ENCODE measurements at places on chromosomes 3 and 15.

GRCh38 chr3:152097770-152098169, 171.0 kb upstream of the MBNL1 start:
- no peak for DNase-seq

DNA sequence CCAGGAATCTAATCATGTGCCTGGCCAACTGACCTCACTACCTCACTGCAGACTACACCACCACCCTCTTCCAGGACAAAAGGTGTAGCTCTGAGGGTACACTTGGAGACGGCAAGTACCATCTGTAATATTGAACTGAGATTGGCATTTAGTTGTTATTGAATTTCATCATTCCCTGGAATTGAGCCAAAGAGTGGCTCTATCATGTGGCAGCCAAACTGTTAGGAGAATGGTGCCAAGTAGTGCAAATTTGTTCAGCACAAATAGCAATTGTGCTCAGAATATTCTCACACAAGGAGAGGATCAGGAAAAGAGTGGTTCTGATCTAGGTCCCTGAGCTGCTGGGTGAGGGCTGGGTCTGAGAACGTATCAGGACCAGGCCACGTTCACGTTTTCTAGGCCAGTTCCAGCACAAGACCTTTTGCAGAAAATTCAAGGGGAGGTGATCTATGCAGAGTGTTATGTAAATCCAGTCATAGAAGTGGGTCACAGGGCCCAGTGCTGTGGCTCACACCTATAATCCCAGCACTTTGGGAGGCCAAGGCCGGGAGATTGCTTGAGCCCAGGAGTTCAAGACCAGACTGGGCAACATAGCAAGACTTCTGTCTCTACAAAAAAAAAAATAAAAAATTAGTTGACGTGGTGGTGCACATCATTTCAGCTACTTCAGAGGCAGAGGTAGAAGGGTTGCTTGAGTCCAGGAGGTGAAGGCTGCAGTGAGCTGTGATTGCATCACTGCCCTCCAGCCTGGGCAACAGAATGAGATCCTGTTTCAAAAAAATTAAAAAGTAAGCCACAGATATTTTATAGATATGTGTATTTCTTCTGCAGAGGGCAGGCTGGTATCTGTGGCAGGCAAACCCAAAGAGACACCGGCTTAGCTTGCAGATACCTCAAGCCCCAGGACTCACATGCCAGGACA, 31.9 kb upstream of the CFAP161 start:
- peak; percentile 40 for DNase-seq

DNA sequence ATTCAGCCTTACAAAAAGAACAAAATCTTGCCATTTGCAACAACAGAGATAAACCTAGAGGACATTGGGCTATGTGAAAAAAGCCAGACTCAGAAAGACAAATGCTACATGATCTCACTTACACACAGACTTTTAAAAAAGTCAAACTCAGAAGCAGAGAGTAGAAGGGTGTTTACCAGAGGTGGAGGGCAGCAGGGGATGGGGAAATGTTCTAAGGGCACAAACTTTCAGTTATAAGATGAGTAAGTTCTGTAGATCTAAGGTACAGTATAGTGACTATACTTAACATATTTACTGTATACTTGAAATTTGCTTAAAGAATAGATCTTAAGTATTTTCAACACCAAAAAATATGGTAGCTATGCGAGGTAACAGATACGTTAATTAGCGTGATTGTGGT, 3.0 kb downstream of the MYEF2 start:
- no peak for DNase-seq

- DNase-seq = no peak
Observed at GRCh38 chr3:116029266-116029665, 406.0 kb downstream of the GAP43 start.

DNA sequence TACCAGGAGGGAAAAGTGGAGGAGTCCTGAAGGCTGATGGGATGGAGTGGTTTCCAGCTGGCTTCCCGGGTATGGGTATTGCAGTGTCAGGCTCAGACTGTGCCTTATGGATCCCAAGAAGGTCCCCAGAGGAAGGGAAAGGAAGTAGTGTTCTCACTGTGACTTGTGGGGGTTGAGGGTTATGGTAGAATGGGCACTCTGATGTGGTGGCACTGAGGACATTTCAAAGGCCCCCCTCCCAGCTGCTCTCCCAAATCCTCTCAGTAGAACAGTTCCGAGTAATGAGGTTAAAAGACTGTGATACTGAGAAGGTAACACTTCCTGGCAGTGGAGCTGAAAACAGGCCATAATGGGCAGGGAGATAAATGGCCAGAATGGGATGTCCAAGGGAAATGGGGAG, 23.1 kb upstream of the TIMP4 start:
- DNase-seq = no peak

DNA sequence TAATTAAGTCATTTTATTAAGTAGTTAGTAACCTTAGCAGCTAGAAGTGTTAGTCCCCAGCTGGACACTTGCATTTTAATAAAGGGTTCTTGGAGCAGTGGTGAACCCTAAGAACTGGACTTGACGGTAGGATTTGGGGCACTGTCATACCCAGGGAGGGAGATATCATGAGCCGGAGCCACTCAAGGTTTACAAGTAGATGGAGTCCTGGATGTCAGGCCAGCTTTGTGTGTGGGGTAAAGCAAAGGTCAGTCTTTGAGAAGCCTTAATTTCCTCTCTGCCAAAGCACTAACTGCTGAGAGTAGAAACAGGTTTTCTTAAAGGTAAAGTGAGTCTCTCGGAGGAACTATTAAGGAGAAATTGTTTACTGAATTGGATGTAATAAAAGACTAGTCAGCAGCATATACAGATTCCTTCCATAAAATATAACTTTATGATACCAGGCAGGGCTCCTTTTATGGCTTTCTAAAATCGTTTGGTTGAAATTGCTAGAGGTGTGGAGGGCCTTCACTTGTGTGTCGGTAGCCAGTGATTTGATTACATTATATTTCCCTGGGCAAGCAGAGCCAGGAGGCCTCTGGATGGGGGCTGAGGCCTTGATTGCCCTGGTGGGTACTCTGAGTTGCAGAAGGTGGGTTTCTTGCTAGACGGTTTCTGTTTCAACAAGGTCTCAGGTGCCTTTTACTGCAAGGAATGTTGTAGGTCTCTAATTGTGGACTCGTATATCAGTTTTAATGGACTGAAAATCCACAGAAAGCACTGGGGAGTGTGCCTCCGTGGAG, 23.1 kb downstream of the SQOR start:
- no peak for DNase-seq

GRCh38 chr15:70416829-70417228, 319.1 kb upstream of the TLE3 start:
- DNase-seq = no peak

DNA sequence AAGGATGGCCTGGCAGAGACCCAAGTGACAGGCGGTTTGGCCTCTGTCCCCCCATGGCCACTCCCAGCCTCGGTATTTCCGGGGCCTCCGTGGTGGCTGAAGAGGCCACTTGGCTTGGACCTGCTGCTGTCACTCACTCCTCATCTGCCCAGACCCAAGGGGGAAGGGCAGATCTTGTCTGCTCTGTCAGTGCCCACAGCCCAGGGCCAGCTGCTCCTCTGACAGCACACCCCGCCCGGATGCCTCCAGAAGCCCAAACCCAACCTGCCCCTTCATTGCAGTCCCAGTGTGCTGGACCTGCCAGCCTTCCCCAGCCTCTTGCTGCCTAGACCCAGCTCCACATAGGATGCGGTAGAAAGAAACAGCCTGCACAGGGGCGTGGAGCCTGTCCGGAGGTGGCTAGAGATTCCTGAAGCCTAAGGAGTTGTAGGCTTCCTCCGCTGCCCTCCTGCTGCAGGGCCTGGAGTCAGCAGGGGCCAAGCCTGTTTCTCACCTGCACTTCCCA, 52.0 kb downstream of the MAGEF1 start:
- DNase-seq = no peak

DNA sequence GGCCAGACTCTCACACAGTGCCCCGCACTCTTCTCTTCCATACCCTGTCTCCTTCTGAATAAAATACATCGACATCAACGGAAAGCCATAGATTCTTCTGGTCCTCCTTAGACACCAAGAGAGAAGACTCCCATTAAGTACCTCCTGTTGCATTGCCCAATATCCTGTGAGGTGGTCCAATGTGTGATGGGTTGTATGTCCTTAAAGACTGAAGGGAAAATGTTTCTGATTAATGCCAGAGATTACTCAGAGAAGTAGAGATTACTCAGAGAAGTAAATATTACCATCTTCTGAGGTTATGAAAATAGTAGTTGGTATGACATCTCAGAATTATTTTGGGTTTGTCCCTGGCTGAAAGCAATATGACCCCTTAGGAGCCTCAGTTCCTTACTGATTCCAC, 60.8 kb upstream of the GALNT15 start:
- no peak for DNase-seq

Data from NCI-H446 treated with DMSO at 0.1 percent for 48 hours (cell line).